ENCODE measurements at places on chromosomes 7 and 10. TPM values are rescaled to one million over a fixed set of nuclear protein-coding genes. Genes with fewer than 3 reads are reported as not detected.
A peak's percentile ranks its signal among the peaks of the same experiment; 100 is the strongest.

DNA sequence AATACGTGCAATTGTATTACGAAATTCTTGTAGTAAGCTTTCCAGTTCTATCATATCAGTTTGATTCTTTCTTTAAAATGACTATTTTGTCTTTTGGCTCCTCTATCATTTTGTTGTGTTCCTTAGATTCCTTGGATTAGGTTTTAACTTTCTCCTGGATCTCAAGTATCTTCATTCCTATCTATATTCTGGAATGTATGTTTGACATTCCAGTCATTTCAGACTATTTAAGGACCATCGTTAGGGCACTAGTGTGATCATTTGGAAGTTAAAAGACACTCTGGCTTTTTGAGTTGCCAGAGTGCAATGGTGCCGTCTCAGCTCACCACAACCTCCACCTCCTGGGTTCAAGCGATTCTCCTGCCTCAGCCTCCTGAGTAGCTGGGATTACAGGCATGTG is 45.7 kb upstream of the SFTPD start:
- no peak overlapping the region for H3K27ac ChIP-seq
- no peaks in the 10 kb centered on the region for H3K4me1 ChIP-seq
- no peak for DNase-seq
- no peak overlapping the region for H3K4me3 ChIP-seq

GRCh38 chr10:89373916-89374711 is 3.7 kb upstream of the IFIT1B start:
- H3K27me3 ChIP-seq: no peaks in the 10 kb centered on the region
- peak; percentile 87 for DNase-seq
- H3K36me3 ChIP-seq: no peaks in the 10 kb centered on the region

- H3K27ac ChIP-seq: peak overlapping the region; percentile 18
- no peaks in the 10 kb centered on the region for H3K36me3 ChIP-seq
- H3K4me1 ChIP-seq: no peaks in the 10 kb centered on the region
- DNase-seq: no peak
- no peak overlapping the region for H3K4me3 ChIP-seq
Measured at GRCh38 chr10:44016589-44017482, 368.1 kb downstream of the CXCL12 start.

DNA sequence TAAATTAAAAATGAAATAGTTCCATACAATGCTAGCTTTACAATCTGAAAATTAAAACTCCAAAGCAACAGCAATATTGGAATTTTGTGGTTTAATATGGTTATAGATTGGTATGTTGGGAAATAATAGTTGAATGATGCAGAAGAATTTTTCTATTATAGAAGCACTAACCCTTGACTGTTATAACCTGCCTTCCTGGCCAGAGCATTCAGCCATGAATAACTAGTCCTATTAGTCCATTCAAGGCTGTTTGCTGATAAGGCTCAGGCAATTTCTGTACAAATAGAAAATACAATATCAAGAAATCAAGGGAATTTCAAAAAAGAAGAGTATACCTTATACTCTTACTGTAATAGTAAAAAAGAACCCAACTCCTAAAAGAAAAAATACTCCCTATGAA is 101.6 kb upstream of the SP4 start:
- DNase-seq: no peak
- H3K27ac ChIP-seq: no peak overlapping the region
- no peaks in the 10 kb centered on the region for H3K36me3 ChIP-seq
- no peaks in the 10 kb centered on the region for H3K4me1 ChIP-seq
- no peaks in the 10 kb centered on the region for H3K27me3 ChIP-seq
- no peak overlapping the region for H3K4me3 ChIP-seq

GRCh38 chr7:142332421-142332820 is 74.6 kb upstream of the PRSS58 start:
- H3K36me3 ChIP-seq: no peaks in the 10 kb centered on the region
- no peak overlapping the region for H3K4me3 ChIP-seq
- H3K27me3 ChIP-seq: no peaks in the 10 kb centered on the region
- H3K27ac ChIP-seq: no peak overlapping the region

DNA sequence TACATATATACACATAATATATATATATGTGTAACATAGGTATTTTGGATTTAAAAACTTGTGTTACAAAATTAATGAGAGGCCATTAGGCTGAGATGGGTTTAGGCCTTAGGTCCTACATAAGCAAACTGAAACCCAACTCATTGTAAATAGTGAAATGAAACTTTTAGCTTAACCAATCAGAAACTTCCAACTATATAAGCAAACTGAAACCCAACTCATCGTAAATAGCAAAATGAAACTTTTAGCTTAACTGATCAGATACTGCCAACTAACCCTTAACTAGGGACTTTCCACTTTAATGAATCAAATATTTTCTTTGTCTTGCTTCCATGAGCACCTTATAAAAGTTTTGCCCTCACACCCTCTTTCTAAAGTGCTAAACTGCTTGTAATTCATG is 17.3 kb upstream of the SAMD9L start:
- H3K4me3 ChIP-seq: no peak overlapping the region
- no peaks in the 10 kb centered on the region for H3K36me3 ChIP-seq
- no peak overlapping the region for H3K27ac ChIP-seq
- H3K27me3 ChIP-seq: no peaks in the 10 kb centered on the region
- DNase-seq: no peak

DNA sequence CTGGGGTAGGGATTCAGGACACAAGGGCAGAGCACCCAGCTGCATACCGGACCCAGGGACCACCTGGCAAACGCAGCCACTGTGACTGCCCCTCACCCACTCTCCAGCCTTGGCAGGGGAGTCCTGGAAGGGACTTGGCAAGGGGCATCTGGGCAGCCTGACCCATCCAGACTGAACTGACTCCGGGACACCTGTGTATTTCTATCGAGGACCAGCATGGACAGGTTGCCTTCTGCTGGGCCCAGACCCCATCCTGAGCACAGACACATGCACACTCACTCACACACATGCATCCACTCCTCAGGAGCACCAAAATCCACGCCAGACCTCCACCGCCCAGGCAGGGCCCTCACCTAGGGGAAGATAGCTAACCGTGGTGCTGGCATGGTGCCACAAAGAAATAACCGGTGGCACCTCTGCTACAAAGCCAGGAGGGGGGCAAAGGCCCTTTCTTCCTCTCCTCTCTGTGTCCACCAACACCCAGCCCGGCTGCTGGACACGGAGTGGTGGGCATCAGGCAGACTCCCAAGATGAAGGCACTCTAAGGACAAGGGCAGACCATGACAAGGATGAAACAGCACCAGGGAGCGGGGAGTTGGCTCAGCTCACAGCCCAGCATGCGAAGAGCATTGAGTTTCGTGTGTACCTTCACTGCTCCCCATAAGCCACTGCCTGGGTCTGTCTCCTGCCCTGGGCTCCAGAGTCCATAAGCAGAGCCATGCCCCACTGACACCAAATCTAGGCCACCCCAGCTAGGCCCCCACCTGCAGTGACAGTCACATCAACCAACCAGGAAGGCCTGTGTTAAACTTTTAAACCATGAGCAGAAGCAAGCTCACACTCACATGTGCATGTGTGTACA is 35.3 kb downstream of the KCNH2 start:
- H3K27ac ChIP-seq: peak overlapping the region; percentile 28
- H3K4me3 ChIP-seq: no peak overlapping the region
- H3K4me1 ChIP-seq: peaks cover 23% of the 10 kb centered on the region
- no peaks in the 10 kb centered on the region for H3K27me3 ChIP-seq

GRCh38 chr10:7123774-7124173 is 287.1 kb downstream of the SFMBT2 start:
- no peaks in the 10 kb centered on the region for H3K36me3 ChIP-seq
- H3K27ac ChIP-seq: no peak overlapping the region
- DNase-seq: no peak

LBX1 gene
- not detected for total RNA-seq

LIPF gene
- total RNA-seq: not detected

FAM25A gene
- total RNA-seq: not detected

MKX gene
- not detected for total RNA-seq

PPIF gene
- 114 TPM for total RNA-seq

C10orf53 gene
- not detected for total RNA-seq
